AML-193 (cell line): ENCODE measurements at places on chromosomes 5 and 9.

DNA sequence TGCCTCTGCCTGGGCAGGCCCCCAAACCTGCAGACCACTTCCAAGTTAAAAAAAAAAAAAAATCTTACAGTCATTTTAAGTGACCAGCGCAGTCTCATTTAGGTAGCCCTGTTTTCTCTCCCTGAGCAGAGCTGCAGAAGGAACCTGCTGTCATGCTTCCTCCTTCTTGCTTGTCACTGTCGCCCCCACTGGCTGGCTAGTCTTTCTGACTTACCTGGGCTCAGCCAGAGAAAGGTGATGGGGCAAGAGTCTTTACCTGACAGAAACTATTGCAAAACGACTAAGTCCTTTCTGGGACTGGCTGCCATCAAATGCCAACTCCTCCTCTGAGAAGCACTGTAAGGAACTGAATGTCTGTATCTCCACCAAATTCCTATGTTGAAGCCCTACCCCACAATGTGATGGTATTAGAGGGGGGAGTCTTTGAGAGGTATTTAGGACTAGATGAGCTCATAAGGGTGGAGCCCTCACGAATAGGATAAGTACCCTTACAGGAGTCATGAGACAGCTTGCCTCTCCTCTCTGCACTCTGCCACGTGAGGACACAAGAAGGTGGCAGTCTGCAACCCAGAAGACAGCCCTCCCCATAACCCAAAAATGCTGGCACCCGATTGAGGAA is 58.4 kb upstream of the SHC3 start:
- DNase-seq = no peak

DNA sequence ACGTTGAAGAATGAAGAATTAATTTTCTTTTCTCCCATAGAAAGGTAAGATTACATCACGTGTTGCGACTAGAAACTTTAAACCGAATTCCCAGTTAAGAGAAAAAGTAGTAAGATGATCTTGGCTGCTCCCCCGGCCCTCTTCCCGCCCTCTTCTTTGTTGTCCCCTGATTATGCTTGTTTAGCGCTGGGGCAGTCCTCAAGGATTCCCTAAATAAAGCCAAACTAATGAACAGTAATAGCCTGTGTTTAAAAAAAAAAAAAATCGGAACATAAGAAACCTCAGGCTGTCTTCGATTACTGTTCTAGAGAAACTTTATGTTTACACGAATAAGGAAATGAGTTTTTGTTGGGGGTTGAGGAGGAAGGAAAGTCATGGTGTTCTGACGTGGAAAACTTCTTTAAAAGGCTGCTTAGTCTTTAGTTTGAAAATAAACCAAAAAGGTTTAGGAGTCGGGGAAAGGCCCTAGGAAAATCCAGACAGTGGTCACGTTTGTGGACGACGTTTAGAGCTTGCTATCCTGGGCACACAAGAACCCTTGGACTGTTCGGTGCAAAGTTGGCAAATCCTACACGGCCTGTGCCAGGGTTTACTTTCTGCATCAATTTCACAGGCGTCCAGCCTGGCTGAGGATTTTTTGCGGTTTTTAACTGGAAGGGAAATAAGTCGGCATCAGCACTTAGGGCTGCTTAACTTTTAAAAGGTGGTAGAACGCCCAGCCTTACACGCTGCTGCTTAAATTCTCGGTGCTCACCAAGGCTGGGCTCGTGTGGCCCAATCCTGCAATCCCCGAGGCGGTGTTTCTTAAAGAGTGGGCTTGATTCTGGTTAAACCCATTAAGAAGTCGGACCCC is 1.1 kb upstream of the MAT2B start:
- peak; percentile 37 for DNase-seq

GRCh38 chr5:1511651-1512540 is 11.9 kb downstream of the LPCAT1 start:
- DNase-seq = no peak

DNA sequence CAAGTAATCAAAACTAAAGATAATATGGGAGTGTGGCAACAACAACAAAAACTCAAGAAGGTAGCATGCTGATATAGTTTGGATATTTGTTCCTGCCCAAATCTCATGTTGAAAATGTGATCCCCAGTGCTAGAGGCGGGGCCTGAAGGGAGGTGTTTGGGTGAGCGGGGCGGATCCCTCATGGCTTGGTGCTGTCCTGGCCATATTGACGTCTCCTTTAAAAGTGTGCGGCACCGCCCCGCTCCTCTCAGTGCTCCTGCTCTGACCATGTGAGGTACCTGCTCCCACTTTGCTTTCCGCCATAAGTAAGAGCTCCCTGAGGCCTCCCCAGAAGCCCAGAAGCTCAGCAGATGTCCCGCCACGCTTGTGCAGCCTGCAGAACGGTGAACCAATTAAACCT is 25.6 kb downstream of the MED27 start:
- DNase-seq = no peak

DNA sequence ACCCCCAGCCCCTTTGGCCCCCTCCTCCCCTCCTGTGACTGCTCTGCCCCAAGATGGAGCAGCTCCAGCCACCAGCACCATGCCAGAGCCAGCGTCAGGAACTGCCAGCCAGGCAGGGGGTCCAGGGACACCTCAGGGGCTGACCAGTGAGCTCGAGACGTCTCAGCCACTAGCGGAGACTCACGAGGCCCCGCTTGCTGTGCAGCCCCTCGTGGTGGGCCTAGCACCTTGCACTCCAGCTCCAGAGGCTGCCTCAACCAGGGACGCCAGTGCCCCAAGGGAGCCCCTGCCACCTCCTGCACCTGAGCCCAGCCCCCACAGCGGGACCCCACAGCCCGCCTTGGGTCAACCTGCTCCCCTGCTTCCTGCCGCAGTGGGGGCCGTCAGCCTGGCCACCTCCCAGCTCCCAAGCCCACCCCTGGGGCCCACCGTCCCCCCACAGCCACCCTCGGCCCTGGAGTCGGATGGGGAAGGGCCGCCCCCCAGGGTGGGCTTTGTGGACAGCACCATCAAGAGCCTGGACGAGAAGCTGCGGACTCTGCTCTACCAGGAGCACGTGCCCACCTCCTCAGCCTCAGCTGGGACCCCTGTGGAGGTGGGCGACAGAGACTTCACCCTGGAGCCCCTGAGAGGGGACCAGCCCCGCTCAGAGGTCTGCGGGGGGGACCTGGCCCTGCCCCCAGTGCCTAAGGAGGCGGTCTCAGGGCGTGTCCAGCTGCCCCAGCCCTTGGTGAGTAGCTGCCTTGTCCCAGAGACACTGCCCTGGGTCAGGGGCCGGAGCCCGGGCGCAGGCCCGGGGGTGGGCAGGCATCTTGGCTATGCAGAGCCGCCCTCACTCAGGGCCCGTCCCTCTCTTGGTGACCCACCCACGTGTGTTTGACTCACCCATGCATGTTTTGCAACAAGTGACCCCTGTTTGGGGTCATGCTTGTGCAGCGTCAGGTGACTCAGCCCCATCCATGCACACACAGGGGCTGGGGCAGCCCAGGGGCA is 105.2 kb downstream of the WNK2 start:
- no peak for DNase-seq

DNA sequence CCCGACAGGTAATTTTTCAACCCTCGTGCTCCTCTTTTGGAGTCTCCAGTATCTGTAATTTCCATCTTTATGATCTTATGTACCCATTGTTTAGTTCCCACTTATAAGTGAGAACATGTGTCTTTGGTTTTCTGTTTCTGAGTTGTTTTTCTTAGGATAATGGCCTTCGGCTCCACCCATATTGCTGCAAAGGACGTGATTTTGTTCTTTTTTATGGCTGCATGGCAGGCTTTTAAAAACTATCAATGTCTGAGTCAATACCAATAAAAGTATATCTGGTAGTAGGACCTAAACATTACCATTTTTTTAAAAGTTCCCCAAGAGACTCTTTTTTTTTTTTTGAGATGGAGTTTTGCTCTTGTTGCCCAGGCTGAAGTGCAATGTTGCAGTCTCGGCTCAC is 3.9 kb upstream of the SLC26A2 start:
- DNase-seq = no peak

DNA sequence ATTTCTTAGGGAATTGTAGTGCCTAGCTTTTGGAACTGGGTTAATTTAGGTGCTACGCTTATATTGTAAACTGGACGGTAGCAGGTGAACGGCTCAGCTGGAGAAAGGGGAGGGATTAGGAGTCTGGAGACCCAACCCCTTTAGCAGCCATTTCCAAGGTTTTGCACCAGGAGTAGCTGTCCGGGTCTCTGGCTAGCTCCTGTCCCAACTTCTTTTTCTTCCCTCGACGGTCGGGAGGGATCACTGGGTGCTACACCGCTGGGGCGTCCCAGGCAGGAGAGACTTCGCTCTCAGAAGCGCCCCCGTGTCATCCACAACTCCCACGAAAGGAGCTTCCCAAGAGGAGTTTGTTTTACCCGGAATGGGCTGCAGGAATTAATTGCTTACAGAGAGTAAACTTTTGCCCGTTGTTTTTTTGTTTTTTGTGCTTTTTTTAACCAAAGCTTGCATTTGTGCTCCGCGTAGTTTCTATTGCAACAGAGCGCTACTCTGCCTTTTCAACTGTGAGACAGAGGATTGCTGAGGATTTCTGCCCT is 1640.9 kb upstream of the C9orf72 start:
- no peak for DNase-seq

DNA sequence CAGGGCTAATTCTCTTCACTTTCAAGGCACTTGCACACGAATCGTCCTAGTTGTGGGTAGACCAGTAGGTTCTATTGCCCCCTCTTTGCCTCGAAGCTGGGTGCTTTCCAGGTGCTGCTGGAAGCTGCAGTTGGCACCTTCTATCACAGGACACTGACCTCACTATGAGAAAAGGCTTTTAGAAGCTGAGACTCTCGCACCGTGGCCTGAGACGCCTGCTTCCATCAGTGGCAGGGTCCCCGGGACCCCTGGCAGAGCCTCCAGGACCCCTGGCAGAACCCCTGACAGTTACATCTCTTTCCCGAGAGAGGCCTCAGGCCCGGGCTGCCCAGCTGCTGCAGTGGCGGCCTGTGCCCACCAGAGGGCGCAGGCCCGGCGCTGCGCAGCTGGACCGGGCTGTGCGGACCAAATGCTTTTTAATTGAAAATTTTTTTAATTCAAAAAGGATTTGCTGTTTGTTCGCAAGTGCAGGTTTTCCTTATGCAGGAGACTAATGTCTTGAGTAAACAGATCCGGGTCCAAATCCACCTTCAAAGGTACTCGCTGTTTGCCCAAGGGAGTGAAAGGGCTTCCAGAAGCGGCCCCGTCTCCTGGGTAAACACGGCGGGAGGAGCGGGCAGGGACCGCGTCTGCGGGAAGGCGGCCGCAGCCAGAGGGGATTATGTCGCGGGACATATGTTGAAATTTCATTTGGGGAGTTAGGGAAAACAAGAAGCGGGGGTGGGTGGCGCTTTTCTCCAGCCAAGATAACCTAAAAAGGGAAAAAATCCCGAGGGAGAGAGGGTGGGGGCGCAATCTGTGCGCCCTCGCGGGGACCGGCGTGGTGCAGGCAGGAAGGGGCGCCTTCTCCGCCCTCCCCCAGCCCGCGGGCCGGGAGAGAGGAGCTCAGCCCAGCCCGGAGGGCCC is 114.5 kb upstream of the LMX1B start:
- DNase-seq = no peak

GRCh38 chr9:26219961-26220360 is 541.7 kb upstream of the TUSC1 start:
- no peak for DNase-seq

DNA sequence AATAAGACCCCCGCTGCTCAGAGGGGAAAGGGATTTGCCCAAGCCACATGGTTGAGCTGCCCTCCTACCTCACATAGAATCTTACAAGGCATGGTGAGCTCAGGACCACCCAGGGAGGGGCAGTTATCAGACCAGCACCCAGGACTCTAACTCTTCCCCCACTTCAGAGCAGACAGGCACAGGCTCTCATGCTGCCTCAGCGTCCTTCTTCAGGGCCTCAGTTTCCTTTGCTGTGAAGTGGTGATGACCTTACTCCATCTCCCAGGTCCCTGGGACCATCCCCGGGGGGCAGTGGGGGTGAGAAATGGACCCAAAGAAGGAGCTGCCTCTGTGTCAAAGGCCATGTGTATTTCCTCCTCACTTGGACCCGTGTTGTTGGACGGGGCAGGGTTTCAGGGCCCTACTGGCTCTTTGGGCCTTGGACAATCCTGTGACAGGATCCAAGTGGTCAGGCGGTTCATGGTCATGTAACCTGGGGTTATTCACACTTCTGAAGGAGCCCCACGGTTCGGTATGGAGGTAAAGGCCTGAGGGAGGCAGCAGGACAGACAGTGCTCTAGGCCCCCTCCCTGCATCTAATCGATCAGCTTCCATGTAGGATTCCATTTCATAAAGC is 31.7 kb upstream of the CSF1R start:
- no peak for DNase-seq

DNA sequence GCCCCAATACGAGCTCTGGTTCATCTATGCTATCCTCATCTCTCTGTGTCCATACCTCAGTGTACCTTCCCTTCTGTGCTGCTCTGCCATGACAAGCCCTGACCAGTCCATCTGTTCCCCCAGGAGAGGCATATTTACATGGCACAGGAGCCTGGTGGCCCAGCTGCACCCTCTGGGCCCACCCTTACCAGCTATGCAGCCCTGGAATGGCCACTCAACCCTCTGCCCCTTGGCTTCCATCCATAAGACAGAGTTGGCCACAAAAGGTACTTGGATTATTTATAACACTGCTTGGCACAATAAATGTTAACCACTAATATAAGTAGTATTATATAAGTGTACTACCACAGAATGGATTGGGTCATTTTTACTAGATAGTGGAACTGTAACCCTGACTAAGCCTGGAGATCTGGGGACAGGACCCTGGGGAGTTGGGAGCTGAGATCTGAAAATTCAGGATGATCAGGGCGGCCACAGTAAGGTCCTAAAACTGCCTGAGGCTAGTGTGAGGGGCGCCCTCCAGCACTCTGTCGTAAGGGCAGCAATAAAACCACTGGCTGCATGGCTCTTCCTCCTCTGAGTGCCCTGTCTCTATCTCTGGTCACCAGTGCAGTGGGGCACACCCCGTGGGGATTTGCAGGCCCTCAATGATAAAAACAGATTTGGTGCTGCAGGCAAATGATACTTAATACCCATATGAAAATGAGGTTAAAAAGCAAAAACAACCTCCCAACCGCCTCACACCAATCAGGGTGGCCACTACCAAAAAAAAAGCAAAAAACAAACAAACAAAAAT is 65.8 kb downstream of the SEMA4D start:
- DNase-seq = peak; percentile 37

- DNase-seq = peak; percentile 61
Measured at GRCh38 chr9:96413302-96414221, 4.6 kb downstream of the ZNF367 start.
